ENCODE measurements at places on chromosomes 5 and 9.

DNA sequence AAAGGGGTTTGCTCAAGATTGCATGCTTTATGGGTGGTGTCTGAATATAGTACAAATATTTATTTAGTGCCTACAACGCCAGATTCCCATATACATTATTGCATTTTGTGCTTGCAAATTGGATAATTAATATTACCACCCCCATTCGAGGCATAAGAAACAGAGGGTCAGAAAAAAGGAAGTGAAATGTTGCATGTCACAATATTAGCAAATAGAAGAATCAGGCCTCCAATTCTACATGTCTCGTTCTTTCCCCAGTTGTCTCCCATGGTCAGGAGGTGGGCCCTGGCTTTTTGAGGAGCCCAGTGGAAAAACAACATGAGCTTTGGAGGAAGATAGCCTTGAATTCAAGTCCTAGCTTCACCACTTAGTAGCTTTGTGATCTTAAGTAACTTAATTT is 98.1 kb upstream of the CCDC112 start:
- no peak for DNase-seq

DNA sequence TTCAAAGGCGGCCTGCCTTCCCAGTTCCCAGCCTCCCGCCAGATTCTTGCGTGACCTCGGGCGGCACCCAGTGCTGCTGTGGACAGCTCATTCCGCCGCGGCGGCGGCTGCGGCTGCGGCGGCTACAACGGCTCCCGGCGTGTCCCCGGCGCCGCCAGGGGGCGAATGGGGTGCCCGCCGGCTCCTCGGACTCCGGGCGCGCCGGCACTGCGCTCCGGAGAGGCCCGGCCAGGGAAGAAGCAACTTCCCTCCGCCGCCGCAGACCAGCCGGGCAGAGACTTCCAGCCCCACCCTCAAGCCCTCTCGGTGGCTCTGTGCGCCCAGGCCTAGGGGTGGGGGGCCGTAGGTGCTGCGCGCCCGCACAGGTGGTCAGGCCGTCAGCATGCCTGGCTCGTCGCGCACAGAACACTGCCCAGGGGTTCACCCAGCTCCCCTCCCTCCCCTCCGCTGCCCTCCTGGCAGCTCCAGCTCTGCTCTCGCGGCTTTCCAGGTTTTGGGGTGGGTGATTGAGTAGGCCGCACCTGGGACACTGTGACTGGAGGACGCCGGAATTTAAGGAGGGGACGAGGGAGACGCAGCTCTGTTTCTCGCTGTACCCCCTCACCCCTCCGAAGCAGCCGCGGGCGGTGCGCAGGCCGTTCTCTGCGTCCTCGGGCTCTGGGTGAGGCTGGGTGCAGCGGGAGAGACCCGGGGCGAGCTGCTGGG is 20.2 kb downstream of the IGIP start:
- no peak for DNase-seq

DNA sequence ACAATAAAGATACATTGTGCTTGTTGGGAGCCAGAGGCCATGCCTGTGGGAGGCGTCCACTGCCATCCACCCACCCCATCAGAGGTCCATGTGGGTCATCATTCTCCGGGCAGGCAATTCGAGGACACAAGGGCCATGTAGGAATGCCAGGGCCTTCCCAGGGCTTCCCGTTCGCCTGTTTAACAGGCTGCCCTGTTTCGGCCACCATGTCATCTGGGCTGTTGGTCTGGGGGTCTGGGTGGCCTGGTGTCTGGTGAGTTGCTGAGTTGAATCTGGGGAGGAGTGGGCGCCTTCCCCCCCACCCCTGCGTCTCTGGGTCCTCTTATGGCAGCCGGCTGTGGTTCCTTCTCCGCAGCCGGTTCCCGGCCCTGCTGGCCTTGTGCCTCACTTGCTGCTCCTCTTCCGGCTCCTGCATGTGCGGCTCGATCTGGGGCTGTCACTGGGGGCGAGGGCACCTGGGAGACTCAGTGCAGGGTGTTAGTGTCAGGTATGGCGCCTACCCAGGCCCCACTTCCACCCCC is 117.4 kb downstream of the WNK2 start:
- no peak for DNase-seq

- no peak for DNase-seq
Observed at GRCh38 chr5:44318883-44319282, 70.3 kb downstream of the FGF10 start.

GRCh38 chr5:8843771-8844170 is 702.1 kb downstream of the SEMA5A start:
- DNase-seq = peak; percentile 51

DNA sequence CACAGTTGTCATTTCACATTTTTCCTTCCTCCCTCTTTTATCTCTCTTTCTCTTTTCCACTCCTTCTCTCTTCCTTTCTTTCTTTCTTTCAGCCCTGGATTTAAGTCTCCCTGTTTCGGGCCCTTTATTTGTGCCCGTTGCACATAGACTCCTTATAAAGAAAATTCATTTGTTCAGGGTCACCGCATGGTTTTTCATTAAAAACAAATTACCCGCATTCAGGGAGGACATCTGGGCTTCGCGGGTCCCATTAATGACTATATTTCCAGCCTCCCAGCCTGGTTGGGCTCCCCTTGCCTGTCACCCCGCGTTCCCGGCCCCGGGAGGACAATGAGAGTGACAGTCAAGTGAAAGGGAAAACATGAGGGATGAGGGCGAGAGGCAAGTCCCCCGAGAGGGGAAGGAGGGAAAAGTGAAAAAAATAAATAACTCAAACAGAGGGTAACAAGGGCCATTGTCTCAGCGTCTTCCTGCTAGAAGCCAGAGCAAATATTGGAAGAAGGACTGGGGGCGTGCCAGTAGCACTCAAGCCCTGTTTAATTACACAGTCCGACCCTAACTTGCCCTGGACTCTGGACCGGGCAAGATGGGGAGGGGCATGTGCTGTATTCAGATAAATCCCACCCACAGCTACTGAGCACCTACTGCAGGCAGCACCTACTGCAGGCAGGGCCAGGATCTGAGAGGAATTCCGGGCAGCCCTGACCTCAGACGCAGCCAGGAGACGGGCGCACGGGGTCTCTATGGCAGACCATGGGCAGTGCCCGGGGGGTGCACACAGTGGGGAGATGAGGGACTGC is 166.2 kb downstream of the PAX5 start:
- no peak for DNase-seq

Measured in HFF-Myc (cell line).